ENCODE measurements at places on chromosomes 4 and X.

GRCh38 chr4:112923516-112923915 is 125.9 kb upstream of the ANK2 start:
- DNase-seq = no peak

DNA sequence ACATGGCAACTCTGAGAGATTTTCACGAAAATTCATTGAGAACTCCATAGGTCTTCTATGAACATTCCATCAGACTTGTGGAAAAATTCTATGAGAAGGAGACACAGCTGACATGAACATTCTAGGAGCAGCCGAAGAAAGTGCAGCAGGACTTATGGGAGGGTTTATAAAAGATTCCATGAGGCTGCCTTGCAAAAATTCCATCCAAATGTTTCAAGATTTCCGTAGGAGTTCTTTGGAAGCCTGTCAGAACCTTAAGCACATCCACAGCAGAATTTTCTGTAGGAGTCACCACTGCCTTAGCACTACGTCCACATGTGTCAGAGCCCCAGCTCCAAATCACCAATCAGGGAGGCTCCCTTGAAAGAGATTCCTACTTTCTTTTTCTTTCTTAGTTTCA is 67.0 kb upstream of the MSX1 start:
- no peak for DNase-seq

- no peak for DNase-seq
Observed at GRCh38 chrX:9127986-9128385, 94.1 kb upstream of the FAM9B start.

GRCh38 chr4:81594490-81595159 is 122.9 kb upstream of the RASGEF1B start:
- no peak for DNase-seq

- DNase-seq = no peak
Observed at GRCh38 chr4:123587983-123588494, 191.4 kb downstream of the SPRY1 start.

DNA sequence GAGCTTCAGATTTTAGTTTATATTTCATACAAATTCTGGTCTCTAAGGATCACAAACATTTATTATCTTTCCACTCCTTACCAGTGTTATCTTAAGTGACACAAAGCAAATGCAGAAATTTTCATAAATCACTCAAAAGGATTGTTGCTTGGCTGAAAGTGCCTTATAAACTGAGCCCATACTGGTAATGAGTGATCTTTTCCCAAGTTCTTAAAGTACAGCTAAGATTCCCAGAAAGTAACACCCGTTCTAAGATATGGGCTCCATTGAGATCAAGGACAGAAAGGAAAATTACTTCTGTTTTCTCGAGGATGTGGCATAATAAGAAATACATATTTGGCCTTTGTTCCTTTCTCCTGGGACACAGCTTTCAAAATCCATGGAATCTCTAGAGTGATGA is 313.7 kb downstream of the ARHGAP24 start:
- DNase-seq = no peak

GRCh38 chr4:107666134-107666533 is 53.9 kb downstream of the PAPSS1 start:
- DNase-seq = no peak

GRCh38 chrX:68508799-68509198 is 9.9 kb downstream of the YIPF6 start:
- DNase-seq = no peak

- no peak for DNase-seq
Observed at GRCh38 chrX:134721766-134722532, 63.7 kb upstream of the PLAC1 start.

Data from stimulated activated CD8-positive, alpha-beta memory T cell treated with anti-CD3 and anti-CD28 coated beads, Interleukin-4, amount 100 ng/mL, for 1 hour (primary cell).